ENCODE measurements at places on chromosomes 13 and 19. TPM values are rescaled to one million over a fixed set of nuclear protein-coding genes. Genes with fewer than 3 reads are reported as not detected.

The LHB gene
- 0.26 TPM for total RNA-seq

The GGN gene
- total RNA-seq = 0.35 TPM

The HIPK4 gene
- not detected for total RNA-seq

The ARHGAP33 gene
- 2.6 TPM for total RNA-seq

The SH2D3A gene
- 0.20 TPM for total RNA-seq

The GFY gene
- not detected for total RNA-seq

The FREM2 gene
- total RNA-seq = not detected

The NLRP7 gene
- not detected for total RNA-seq

The RAB3D gene
- 60.7 TPM for total RNA-seq

The RNF17 gene
- not detected for total RNA-seq

The PRR19 gene
- 0.26 TPM for total RNA-seq
